Neuronal stem cell (in vitro differentiated cells): ENCODE measurements at places on chromosomes 3 and 15.

- no peak for DNase-seq
These were observed 209.2 kb upstream of the NR2F2 start for GRCh38 chr15:96121086-96121920.

DNA sequence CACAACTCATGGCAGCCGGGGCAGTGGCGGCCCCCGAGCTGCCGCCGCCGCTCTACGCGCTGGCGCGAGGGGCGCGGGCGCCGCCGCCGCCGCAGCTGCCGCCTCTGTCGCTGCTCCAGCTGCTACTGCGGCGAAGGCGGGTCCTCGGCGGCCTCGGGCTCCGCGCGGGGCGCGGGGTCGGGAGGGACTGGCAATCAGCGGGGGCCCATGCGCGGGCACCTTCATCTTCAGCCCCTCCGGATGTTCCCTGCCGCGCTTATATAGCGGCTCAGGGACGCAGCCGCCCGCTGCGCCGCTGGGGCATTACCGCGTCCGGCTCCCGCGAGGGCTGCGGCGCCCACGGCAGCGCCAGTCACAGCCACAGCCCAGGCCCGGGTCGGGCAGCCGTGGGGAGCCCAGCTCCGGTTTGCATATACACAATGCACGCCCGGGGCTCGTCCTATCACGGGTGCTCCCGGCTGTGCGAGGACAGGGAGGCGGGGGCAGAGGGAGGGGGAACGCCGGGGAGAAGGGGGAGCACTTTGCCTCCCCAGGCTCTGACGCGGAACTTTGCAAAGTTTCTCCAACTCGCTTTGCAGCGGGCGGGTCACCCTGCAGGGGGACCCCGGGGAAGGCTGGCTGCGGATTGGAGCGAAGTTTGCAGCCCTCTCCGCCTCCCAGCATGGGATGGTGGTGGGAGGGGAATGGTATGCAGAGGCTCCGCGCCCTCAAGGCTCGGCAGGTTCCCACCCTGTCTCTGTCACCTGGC lies at the start of gene VGLL3:
Gene VGLL3 (minus strand): TSS at position 416 of the 748 bp plus-strand sequence. CDS start 406 bp downstream, at position 10.
- DNase-seq = peak; percentile 73

DNA sequence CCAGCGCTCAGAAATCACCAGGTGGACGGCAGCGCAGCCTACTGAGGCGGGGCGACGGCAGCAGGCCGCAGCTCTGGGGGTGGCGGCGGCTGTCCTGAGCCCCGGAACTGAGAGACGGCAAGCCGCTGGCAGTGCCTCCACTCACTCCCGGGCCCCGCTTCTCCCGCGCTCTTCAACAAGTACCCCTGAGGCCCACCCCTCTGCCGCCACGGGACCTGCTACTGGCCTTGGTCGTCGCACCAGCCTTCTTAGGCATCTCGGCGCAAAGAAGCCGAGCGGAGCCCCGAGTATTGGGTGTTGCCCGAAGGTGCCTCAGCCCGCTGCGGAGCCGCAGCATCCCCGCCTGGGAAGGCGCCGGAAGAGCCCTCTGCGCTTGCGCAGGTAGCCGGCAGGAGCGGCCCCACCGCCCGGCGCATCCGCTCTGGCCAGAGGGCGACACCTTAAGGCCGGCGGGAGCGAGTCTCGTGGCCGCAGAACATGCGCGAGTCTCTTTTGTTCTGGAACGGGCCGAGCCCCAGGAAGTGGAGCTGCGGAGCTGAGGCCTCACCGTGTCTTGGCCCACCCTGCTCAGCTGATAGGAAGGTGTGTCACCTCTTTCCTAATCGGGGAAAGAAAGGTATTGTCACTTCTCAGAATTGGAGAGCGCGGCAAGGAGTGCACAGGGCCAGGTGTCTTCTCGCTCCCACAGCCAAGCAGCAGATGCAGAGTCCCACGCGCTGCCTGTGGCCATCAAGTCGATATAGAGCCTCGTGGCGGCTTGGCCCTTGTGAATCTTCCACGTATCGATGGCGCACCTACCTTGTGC lies at the start of gene C15orf40:
Gene C15orf40 (minus strand): TSS at position 369 of the 805 bp plus-strand sequence. CDS start 32 bp downstream, at position 337.
- DNase-seq = peak; percentile 85

DNA sequence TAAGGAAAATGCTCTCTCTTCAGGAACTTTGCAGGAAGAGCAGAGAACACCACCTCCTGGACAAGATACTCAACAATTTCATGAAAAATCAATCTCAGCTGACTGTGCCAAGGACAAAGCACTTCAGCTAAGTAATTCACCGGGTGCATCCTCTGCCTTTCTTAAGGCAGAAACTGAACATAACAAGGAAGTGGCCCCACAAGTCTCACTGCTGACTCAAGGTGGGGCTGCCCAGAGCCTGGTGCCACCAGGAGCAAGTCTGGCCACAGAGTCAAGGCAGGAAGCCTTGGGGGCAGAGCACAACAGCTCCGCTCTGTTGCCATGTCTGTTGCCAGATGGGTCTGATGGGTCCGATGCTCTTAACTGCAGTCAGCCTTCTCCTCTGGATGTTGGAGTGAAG lies 200.5 kb downstream of the AKAP13 start:
- DNase-seq = no peak

DNA sequence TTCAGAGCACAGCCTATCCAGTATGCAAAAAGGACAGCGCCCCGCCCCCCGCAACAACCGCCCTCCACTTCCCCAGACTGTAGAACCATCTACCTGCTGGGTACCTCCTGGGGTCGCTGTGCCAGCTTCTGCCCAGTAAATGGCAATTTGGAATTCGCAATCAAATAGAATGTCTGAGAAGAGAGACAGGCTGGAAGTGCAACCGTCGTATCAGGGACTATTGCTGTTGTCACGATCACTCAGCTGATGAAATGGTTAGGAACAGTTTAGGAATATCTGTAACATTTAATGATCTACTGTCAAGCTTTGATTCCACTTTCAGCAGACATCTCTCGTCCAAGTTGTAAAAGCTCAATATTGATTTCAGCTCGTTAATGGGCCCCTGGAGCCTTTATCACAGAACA lies 13.3 kb upstream of the PARL start:
- no peak for DNase-seq

- no peak for DNase-seq
These were observed 112.0 kb downstream of the LIPC start for GRCh38 chr15:58543664-58544335.

- DNase-seq = no peak
These were observed 54.0 kb downstream of the LHFPL4 start for GRCh38 chr3:9499455-9500107.

GRCh38 chr3:62493109-62493801 lies 119.9 kb upstream of the FEZF2 start:
- DNase-seq = no peak

DNA sequence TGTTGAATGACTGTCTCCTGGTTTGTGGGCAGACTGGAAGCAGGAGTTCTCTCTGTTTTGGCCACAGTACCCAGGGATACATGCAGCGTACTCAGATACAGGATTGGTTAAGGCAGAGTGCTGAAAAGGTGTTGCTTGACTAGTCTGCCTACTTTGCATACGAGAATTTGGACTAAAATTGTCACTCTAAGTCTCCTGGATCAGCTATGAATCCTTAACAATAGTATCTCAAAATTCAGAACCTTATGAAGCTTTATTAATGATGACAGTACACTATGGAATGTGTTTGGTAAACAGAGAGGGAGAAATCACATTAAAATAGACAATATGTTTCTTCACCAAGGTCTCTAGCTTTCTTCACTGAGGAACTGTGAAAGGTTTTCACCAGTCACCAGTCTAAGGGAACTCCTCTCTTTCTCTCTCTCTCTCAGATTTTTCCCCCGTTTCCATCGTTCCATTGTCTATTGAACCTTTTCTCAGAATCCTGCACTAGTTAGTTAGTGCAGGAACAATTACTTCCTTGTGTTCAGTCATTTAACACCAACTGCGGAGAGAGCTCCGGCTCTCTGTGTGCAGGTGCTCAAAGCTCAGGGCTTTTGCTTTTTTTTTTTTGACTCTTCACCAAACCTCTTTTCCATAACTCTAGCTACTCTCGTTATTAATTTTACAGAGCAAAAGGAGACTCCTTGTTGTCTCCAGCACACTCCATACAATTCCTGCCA lies 85.9 kb upstream of the FNDC3B start:
- no peak for DNase-seq

DNA sequence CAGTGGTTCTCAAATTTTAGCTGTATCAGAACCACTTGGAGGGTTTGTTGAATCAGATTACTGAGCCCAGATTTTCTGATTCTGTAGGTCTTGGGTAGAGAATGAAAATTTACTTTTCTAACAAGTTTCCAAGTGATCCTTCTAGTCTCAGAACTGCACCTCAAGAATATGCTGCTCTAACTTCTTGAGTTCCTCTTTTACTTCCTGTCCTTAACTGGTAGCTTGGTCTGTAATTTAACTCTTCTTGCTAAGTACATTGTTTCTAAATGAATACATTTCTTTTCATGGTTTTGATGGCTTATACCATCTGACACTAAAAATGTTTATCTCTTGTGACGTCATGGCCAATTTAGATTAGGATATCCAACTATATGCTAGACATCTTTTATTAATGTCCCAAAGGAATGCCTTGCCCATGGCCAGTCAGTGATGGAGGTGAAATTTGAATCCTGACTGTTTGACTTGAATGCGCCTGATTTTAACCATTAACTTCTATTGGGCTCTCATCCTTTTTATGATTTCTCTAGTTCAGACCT lies 262.6 kb upstream of the NAALADL2 start:
- DNase-seq = no peak

DNA sequence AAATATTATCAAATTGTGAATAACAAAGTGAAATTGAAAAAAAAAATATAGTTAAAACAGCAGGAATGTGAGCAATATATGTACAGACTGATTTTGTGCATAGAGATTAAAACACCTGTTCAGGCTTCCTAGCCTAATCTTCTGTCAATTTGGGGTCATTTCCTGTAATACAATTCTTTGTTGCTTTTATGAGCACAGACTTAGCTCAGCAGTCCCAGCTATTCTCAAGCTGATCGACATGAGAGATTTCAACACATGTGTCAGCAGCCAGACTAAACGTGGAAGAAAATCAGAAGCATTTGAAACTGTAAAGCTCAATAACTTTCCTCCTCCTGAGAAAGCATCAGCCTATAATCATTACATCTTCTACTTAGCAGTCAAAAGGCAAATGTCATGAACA lies 1.6 kb upstream of the FHIT start:
- no peak for DNase-seq

GRCh38 chr15:31456354-31457060 lies 129.9 kb downstream of the KLF13 start:
- no peak for DNase-seq

DNA sequence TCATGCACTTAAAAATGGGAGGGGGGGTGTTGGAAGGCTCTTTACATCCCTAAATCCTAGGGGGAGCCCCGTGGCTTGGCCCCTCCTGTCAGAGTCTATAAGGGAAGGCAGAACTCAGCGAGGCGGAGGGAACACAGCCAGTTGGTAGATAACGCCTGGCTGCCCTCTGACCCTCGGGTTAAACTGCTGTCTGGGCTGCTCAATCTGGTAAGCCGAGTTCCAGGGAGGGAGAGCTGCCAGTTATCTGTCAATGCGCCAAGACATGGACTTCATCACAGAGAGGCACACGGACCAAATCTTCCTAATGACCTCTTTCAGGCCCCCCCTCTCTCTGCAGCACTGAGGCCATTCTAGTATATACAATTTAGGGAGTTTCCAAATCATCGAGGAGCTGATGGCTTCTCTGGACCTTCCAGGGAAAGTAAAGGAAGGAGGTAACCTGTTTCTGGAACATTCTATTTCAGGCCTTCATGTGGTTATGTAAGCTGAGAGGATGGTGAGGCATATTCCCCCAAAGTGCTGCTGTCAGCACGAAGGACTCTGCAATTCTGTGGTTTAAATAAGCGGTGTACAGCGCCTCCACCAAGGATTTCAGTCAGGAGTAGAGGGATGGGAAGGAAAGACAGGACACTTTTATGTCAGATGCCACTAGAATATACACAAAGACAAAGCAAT lies 349.0 kb downstream of the MCTP2 start:
- no peak for DNase-seq

- no peak for DNase-seq
These were observed 125.3 kb downstream of the EBLN2 start for GRCh38 chr3:73186741-73187140.
